Stimulated activated CD4-positive, alpha-beta T cell treated with anti-CD3 and anti-CD28 coated beads, Interleukin-4, amount 100 ng/mL, for 48 hours (primary cell): ENCODE measurements at places on chromosomes 11 and 22.

GRCh38 chr11:113477321-113477720, 2.1 kb upstream of the DRD2 start:
- DNase-seq, result no peak

DNA sequence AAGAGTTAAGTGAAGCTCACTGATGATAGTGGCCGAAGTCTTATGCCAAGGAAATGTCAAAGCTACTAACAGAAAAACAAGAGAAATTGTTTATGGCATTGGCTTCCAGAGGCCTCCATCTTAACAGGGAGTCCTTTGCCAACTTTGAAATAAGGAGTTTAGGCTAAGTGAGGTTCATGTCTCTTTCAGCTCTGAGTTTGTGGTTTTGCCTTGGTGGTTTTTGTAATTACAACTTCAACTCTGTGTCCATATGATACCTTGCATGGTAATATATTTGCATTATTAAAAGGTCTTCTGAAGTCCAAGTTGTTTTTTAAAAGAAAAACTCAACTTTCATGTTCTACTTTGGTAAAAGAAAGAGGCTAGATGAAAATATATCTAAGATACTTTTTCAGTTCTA, 31.4 kb upstream of the ANO5 start:
- DNase-seq, result no peak

GRCh38 chr11:88651556-88651955, 314.0 kb upstream of the CTSC start:
- DNase-seq, result no peak

- no peak for DNase-seq
These were observed 15.8 kb downstream of the IGLL1 start for GRCh38 chr22:23564276-23564675.

DNA sequence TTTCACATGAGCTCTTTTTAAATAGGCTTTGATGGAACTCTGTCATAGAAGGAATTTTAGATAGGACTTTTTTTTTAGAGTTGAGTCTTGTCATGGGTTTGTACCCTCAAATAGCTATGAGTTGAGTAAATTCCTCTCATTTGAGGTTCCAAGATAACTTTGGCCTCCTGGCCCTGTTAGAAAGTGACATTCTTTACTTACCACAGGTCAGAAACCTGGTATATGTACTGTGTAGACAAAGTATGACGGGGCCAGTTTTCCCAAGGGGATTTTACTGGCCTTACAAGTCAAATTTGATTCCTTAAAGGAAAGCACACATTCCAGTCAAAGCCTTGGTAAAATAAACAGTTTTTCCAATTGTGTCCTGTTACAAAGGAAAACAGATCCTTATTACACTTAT, 729.3 kb upstream of the LUZP2 start:
- DNase-seq, result no peak

DNA sequence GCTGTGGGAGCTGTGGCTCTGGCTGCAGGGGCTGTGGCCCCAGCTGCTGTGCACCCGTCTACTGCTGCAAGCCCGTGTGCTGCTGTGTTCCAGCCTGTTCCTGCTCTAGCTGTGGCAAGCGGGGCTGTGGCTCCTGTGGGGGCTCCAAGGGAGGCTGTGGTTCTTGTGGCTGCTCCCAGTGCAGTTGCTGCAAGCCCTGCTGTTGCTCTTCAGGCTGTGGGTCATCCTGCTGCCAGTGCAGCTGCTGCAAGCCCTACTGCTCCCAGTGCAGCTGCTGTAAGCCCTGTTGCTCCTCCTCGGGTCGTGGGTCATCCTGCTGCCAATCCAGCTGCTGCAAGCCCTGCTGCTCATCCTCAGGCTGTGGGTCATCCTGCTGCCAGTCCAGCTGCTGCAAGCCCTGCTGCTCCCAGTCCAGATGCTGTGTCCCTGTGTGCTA, 514 bp downstream of the KRTAP5-9 start:
- no peak for DNase-seq

DNA sequence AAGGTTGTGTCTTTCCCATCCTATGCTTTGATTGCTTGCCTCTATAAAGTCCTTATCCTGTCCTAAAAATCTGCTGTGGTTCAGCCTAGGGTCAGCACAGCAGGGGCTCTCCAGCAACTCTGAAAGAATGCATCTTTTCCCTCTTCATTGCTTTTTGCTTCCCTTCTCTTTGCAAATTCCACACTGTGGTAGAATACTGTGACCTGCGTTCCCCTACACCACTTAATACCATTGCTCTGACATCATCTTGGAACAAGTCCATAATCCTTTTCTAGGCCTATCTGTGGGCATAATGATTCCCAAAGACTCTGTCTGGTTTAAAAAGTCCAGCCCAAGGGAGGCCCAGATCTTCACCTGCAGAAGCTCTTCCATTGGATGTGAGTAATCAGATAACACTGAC, 177.7 kb downstream of the NAV2 start:
- no peak for DNase-seq

GRCh38 chr22:31055635-31056159, 25.4 kb upstream of the SMTN start:
- DNase-seq, result no peak

DNA sequence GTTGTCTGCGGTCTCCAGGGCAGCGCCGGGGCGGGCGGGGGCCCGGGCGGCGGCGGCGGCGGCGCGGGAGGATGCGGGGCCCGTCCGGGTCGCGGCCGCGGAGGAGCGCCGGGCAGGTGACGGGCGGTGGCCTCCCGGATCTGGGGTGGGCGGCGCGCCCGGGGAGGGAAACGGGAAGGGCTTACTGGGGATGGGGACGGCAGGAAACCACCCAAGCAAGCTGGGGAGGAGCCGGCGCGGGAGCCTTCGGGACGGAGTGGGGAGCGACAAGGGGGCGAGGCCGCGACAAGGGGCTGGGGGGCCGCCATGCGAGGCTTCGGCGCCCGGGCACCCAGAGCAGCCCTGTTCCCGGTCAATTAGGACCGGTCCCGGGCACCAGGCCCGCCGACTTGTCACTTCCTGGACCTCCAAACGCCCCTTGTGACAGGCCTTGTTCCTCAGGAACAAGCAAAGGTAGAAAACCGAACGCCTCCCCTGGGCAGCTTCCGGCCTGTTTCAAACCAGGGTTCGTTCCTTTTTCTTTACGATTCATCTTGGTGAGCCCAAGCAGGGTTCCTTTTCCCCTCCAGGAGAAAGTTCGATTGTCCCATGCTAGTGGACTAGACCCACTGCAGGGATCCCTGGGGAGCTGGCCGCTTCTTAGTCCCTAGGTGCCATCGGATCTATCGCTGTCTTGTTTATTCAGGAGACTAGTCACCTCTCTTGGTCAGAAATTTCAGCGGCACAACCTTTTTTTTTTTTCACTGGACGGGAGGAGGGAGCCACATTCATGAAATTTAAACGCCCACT, 492 bp downstream of the JHY start:
- DNase-seq, result peak; percentile 31

DNA sequence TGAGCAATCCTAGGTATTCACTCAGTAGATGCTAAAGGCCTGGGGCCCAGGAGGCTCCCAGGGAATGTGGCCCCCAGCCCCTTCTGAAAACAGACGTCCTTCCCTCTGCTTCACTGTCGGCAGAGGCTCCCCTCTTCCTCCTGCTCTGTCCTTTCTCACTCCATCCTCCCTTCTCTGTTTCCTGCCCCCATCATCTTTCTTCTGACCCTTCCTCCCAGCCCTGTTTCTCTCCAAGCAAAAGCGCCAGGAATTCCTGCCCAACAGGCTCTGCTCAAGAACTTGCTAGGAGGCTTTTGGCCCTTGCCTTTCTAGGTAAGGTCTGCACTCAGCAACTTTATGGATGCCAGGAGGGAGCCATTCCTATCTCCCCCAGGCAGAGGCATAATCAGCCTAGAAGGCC, 300.5 kb downstream of the NTM start:
- no peak for DNase-seq

GRCh38 chr11:95128602-95129001, 39.0 kb downstream of the ENDOD1 start:
- DNase-seq, result no peak
